NCI-H1048 (cell line): ENCODE measurements at places on chromosomes 1 and 21.

GRCh38 chr1:208475449-208475848 is 231.3 kb upstream of the PLXNA2 start:
- DNase-seq = no peak

DNA sequence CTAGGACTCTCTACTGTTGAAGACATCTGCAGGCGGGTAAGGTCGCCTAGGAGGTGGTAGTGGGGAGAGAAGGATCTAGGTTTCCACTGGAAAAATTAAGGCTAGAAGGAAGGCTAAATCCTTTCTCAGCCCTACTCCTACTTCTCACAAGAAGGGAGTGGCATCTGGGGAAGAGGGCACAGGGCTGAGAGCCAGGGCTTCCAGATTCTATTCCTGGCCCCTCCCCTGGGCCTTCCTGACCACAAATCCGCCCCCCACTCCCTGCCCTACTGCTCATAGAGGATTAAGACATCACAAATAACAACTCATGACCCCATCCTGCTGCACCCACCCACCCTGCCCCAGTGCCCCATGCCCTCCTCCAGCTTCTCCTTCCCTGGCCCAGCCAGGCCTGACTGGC is 2.5 kb downstream of the PHLDA3 start:
- DNase-seq = no peak

- peak; percentile 83 for DNase-seq
These were observed 62.6 kb upstream of the CLDN14 start for GRCh38 chr21:36542312-36543101.

- DNase-seq = no peak
These were observed 285.3 kb downstream of the CAMTA1 start for GRCh38 chr1:7070389-7071029.

DNA sequence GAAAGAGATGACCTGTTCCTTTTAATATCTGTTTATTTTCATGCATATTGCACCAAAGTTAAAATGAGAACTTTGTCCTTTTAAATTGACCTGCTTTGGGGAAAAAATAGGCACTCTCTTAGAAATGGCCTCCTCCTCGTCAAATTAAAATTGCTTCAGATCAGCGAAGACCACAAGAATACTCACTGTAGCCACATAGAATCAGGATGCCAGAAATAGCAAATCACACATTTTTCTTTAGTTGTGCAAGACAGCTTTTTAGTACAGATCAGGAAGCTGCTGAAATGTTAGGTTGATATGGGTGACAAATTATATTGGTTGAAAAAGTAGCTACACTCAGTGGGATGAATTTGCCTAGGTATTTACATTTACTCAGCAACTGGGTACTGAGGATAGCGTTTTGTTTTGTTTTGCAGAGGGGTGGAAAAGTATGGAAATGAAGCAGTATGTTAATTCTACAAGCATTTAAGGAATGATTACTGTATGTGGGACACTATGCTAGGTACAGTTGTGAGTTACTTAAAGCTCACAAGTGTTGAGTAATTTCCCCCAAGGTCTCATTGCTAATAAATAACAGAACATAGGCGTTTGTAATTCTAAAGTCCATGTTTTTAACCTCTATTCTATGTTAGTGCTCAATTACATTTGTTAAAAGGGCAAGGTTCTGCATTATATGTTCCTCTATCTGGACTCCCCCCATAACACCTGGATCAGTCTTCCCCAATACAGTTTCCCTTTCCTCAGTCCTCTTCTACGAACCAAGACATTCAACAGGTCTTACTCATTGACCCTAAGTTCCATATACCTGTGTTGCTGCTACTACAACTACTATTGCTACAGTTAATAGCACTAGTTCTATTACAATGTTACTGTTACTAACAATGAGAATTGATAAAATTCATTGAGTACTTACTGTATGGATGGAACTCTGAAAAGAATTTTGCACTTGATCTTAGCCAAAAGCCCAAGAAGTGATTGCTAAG is 99.4 kb upstream of the S1PR1 start:
- no peak for DNase-seq

DNA sequence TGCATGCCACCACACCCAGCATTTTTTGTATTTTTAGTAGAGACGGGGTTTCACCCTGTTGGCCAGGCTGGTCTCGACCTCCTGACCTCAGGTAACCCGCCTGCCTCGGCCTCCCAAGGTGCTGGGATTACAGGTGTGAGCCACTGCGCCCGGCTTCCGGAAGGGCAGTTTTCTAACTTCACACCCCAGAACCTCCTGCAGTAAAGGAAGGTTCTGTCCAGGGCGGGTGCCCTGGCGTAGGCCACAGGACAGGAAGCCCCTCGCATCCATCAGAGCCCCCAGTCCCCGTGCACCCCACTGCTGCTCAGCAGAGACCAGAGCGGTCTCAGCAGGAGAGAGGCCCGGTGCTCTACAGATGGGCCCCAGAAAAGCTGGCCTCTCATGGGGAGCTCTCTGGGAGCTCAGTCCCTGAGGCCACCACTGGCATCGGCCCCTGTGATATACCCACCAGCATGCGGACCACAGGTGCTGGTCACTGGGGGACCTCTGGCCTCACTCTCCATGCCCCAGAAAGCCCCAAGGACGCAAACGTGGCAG is 4.1 kb upstream of the DNMT3L start:
- no peak for DNase-seq

- no peak for DNase-seq
These were observed 27.5 kb upstream of the MYSM1 start for GRCh38 chr1:58727364-58727763.

GRCh38 chr1:90246069-90246468 is 251.2 kb downstream of the ZNF326 start:
- DNase-seq = no peak

DNA sequence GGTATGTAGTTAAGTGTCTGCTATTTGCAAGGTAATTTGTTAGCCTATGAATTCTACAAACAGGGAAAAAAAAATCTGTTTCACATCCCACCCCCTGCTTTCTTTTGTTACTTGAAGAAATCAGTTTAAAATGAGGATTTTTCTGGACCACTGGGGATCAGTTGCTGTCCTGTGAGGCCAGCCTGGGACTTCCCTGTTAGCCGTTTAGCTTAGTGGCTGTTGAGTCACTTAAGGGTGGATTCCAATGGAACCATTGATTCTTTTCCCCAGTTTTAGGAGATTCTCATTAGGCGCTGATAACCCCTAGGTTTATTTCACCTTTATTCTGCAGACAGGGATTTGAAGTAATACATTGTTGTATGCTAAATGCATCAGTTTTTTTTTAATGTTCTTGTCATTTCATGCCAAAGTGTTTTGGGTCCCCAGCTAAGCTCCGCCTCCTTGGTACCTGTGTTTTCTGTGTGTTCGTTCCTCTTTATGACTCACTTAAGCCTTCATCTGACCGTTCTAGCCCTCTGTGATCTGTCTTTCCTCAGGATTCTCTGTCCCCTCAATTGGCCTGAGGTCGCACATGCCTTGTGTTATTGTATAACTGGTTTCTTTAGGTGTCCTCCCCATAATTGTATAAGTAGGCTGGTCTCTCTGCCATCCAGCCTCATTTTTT is 59.3 kb downstream of the NOS1AP start:
- DNase-seq = no peak

DNA sequence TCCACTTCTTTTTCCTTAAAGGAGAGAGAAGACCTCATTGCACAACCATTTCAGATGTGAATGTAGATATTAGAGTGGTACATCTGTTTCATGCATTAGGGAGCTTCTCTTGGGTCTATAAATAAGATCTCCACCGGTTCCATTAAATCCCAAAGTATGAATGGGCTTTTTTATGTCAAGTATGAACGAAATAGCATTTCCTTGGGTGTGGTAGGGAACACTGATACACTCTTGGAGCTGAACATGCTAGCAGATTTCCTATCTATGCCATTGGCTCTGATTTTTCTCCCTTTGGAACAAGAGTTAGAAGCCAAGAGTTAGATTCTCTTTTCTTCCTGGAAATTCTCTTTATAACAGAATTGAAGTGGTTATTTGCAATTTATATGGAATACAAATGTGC is 245.6 kb upstream of the ADAMTS5 start:
- no peak for DNase-seq

DNA sequence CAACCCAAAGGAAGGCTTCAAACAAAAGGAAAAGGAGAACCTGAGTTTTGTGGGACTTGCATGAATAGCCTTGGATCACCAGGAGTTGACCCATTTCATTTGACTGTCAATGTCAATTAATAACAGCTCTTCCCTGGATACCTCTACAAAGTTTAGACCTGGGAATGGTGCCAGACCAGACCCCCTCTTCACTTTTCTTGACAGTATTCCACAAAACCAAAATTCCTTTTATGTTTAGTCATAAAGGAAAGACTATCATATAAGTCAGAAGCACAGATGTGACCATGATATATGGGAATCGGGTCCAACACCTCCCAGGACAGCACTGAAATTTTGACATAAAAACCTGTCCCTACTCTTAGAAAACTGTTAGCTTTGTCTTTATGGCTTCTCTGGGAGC is 191.8 kb downstream of the LYPLAL1 start:
- DNase-seq = no peak

GRCh38 chr1:28915031-28915895 is 894 bp downstream of the EPB41 start:
- DNase-seq = no peak

- DNase-seq = no peak
These were observed 90.1 kb upstream of the RAVER2 start for GRCh38 chr1:64654519-64655341.

- DNase-seq = no peak
These were observed 37.6 kb downstream of the DDAH1 start for GRCh38 chr1:85427331-85427730.

DNA sequence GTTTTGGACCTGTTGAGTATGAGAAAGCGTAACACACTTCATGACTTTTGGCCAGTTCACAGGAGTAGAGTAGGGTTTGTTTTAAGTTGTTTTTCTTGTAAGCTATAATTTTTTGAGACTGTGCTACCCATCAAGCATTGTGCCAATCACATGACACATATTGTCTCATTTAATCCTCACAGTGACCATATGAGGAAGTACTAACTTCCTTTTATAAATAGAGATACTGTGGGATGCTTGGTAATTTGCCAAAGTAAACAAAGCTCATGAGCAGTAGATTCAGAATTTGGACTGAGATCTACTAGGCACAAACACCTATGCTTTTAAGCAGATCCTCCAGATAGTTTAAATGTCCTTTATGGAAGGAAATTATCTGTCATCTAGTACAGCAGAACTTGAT is 178.3 kb downstream of the CACNA1E start:
- DNase-seq = no peak

- no peak for DNase-seq
These were observed 58.3 kb downstream of the KCNAB2 start for GRCh38 chr1:6103854-6104530.

DNA sequence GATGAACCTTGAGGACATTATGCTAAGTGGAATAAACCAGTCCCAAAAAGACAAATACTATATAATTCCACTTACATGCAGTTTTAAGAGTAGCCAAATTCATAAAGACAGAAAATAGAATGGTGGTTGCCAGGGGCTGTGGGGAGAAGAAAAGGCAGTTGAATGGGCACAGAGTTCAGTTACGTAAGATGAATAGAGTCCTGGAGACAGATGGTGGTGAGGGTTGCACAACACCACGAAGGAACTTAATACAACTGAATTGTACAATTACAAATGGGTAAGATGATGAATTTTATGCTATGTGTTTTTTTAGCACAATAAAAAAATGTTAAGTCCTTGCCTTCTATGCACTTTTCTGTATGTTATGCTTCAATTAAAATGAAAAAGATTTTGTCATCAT is 66.6 kb downstream of the CD34 start:
- DNase-seq = no peak

GRCh38 chr1:238001818-238002217 is 111.1 kb upstream of the ZP4 start:
- DNase-seq = no peak

DNA sequence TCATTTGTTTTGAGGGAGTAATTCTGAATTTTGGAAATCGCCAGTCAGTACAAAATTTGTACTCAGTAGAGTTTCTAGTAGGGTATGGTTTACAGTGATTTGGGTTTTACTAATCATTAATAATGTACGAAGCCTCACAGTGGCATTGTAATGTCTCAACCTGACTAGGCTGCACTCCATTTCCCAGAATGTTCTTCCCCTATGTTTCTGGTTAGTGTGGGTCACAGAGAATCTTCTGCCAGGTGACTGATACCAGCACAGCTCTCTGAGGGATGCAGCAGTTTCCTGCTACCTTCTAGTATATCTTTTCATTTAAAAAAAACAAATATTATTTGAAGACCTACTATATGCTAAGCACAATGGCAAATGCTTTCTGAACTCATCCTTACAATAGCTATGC is 112.9 kb downstream of the PTPN14 start:
- DNase-seq = no peak

DNA sequence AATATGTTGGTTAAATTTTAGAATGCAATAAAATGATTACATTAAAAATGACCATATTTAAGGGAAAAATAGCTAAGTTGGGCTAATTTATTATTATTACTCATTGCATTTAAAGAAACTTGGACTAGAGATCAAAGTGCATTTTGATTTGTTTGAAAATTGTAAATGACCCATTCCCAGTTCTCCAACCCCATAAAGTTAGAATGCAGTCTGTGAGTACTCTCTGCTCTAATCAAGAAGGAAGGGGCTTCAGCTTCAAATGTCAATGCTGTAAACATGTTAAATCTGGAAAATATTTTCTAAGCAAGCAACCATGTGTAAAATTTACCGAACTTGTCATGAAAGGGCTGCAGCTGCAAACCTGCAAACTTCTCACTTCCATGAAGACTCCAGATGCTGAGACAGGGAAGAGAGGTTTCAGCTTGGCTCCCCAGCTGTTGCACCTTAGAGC is 232.7 kb downstream of the TTLL7 start:
- DNase-seq = no peak

- DNase-seq = no peak
These were observed 5.2 kb downstream of the TTLL10 start for GRCh38 chr1:1178794-1179331.

DNA sequence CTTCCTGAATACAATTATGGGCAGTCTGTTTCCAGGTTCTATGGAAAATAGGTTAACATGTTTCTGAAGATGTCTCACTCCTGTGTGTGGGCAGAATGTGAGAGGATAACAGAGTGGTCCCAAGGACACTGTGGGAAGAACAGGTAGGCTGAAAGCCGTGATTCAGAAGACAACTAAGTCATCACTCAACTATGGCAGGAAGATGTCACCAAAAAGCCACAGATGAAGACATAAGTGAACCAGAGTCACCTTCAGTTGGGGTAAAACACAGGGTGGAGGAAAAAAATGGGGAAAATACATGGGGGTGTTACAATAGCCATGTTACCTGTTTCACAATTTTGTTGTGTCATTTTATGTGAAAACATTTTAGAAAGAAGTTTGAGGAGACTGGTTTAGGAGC is 75.1 kb downstream of the UCHL5 start:
- DNase-seq = no peak

DNA sequence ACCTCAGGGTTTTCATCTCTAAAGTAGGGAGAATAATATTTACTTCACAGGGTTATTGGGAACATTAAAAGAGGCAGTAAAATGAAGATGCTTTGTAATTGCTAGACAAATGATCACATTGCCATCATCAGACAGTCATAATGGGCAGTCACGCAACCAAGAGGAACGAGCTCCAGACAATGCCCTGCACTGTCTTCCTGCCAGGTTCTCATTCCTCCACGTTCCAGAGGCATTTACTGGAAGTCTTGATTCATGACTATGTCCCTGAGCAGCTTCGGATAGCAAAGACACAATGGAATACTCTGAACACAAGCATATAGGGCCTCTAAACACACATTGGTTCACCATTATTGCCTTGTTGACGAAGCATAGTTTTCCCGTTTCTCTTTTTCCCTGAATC is 389.7 kb downstream of the NTNG1 start:
- no peak for DNase-seq

GRCh38 chr21:14545906-14546480 is at the start of gene SAMSN1:
TSS of gene SAMSN1 (minus strand) at chr21:14546315. CDS start at chr21:14546261, 54 bp downstream.
- DNase-seq = no peak

GRCh38 chr1:85300140-85300539 is 23.7 kb upstream of the BCL10 start:
- DNase-seq = no peak
